ENCODE measurements at places on chromosomes 7 and 10.

DNA sequence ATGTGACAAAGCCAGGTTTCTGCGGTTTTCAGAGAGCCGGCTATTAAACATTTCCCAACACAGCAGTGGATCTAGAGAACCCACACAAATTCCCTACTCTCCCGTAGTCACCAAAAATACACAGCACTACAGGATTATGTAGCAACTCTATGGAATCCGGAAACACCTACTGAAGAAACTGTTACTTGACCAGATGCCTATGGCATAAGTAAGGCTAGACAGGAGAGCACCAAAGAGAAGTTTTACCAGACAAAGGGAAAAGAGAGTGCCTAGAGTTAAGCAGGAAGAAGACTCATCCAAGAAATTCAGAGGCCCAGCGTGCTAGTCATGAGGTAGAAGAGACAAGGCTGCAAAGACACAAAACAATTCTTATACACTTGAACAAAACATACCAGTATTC lies 321.1 kb downstream of the PARD3 start:
- DNase-seq, result no peak

DNA sequence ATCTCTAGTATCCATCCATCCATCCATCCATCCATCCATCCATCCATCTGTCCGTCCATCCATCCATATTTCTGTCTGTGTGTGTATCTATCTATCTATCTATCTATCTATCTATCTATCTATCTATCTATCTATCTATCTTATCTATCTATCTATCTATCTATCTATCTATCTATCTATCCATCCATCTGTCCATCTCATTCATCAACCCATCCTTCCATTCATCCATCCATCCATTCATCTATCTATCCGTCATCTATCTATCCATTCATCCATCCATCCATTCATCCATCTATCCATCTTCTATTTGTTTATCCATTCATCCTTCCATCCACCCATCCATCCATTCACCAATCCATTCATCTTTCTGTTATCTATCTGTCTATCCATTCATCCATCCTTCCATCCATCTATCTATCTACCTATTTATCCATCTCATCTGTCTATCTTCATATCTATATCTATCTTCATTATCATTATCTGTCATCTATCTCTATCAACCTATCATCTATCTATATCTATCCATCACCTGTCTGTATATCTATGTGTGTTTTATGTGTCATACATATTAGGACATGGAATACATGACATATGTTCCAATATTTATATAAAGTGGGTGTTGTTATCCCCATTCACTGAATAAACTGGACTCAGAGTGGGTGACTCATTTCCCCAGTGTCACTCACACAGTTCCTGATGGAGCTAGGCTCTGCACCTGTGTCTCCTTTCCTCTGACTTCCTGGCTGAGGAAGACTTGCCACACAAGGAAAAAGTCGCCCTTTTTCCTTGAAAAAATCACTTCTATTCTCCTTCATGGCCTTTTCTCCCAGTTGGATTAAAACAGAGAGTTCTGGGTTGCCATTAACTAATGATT lies 200.1 kb downstream of the CCDC3 start:
- DNase-seq, result no peak

- DNase-seq, result no peak
Measured at GRCh38 chr7:158824028-158824427, 5.3 kb downstream of the ESYT2 start.

DNA sequence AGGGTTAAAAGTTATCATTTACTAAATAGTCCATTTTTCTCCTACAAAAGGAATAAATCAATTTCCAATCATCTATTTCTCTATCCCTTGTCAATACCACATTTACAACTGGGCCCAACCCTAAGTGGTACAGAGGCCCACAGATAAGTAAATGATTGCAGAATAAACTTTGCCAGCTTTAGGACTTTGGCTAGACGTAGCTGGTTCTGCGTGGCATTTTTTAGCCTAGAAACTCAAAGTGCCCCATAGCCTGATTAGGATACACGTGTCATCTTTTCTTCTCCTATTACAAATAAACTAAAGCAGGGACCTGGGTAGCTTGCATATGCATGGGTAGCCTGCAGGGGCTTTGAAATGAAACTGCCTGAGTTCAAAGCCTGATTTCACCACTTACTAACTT lies 56.4 kb downstream of the KLF6 start:
- DNase-seq, result no peak

GRCh38 chr7:141978351-141978750 lies 4.8 kb upstream of the TAS2R38 start:
- no peak for DNase-seq

GRCh38 chr7:21923658-21924057 lies 22.0 kb downstream of the CDCA7L start:
- no peak for DNase-seq

DNA sequence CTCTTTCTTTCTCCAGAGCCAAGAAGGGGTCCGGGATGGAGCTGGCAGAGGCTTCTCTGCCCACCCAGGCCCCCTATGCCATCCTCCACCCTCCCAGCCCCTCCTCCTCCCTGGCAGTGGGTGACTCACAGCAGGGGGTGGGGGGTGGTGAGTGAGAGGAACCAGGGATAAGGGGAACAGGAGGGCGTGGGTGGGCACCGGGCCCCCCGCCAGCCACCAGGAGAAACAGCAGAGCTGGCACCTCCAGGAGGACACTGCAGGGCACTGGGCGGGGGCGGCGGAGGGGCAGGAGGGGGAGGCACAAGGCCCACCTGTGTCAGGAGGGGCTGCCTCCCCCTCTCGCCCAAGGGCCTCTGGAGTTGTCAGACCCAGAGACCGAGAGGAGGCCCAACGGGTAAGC lies 56.0 kb downstream of the CAMK2B start:
- DNase-seq, result no peak

DNA sequence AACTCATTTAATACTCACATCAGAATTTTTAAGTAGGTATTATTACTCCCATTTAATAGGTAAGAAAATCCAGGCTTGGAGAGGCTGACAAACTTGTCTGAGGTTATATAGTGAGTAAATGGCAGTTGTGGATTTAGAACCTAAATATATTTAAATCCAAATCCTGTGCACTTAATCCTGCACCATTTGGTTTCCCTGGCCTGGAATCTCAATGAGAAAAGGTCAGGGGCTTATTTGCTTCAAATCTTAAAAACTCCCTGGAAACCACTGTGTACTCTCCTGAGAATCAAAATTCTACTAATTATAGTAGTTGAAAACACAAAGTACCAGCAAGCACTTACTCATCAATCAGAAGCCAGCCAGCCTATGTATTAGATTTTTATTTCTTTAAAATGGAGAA lies 97.7 kb downstream of the DNMBP start:
- no peak for DNase-seq

Data from left forelimb (tissue), 1 donor.